ENCODE measurements at places on chromosomes 5 and 9. TPM values are rescaled to one million over a fixed set of nuclear protein-coding genes. Genes with fewer than 3 reads are reported as not detected.

Gene ASB6
- 29.7 TPM for total RNA-seq

Gene PCDHGA1
- not detected for total RNA-seq

- no peaks in the 10 kb centered on the region for H3K27me3 ChIP-seq
- H3K27ac ChIP-seq = no peak overlapping the region
- DNase-seq = no peak
Observed at GRCh38 chr9:12889402-12890106, 114.7 kb downstream of the LURAP1L start.

GRCh38 chr5:168723037-168723436 is 143.9 kb upstream of the PANK3 start:
- no peak overlapping the region for H3K27ac ChIP-seq
- no peak overlapping the region for H3K4me3 ChIP-seq

- H3K4me1 ChIP-seq = no peaks in the 10 kb centered on the region
- no peaks in the 10 kb centered on the region for H3K27me3 ChIP-seq
- no peak overlapping the region for H3K27ac ChIP-seq
Observed at GRCh38 chr5:74017786-74018211, 391.8 kb downstream of the ARHGEF28 start.

Gene EGFL7
- total RNA-seq = 443 TPM

DNA sequence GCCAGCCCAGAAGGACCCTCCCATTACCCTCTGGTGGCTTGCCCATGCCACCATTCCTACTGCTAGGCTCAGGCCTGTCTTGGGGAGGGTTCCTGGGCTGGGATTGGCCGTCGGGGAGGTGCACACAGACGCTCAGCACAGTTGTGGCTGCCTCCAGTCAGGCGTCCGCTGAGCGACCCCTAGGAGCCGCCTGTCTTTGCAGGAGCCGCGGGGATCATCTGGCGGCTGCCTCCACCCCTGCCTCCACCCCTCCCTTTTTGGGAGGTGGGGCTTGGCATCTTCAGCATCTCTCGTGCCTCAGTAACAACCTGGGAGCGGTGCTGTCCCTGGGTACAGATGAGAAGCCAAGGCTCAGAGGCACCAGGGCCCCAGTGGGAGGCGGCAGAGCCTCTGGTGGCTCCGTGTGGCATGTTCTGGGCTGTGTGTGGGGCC is 39.6 kb downstream of the RXRA start:
- peaks cover 46% of the 10 kb centered on the region for H3K4me1 ChIP-seq
- no peaks in the 10 kb centered on the region for H3K36me3 ChIP-seq
- peak overlapping the region; percentile 65 for H3K27ac ChIP-seq
- peak overlapping the region; percentile 49 for H3K4me3 ChIP-seq
- DNase-seq = no peak

GRCh38 chr5:133222040-133222439 is 170.2 kb downstream of the HSPA4 start:
- no peak overlapping the region for H3K27ac ChIP-seq
- no peaks in the 10 kb centered on the region for H3K27me3 ChIP-seq
- H3K36me3 ChIP-seq = no peaks in the 10 kb centered on the region
- no peak for DNase-seq
- H3K4me1 ChIP-seq = no peaks in the 10 kb centered on the region

Gene DND1
- 3.5 TPM for total RNA-seq

Gene PCDHA11
- not detected for total RNA-seq

- no peaks in the 10 kb centered on the region for H3K4me1 ChIP-seq
Observed at GRCh38 chr9:91760906-91761305, 189.1 kb downstream of the ROR2 start.

- no peak overlapping the region for H3K4me3 ChIP-seq
- no peaks in the 10 kb centered on the region for H3K27me3 ChIP-seq
- H3K36me3 ChIP-seq = peaks cover 25% of the 10 kb centered on the region
- H3K27ac ChIP-seq = no peak overlapping the region
- H3K4me1 ChIP-seq = no peaks in the 10 kb centered on the region
Observed at GRCh38 chr5:83576341-83576740, 104.8 kb downstream of the VCAN start.

DNA sequence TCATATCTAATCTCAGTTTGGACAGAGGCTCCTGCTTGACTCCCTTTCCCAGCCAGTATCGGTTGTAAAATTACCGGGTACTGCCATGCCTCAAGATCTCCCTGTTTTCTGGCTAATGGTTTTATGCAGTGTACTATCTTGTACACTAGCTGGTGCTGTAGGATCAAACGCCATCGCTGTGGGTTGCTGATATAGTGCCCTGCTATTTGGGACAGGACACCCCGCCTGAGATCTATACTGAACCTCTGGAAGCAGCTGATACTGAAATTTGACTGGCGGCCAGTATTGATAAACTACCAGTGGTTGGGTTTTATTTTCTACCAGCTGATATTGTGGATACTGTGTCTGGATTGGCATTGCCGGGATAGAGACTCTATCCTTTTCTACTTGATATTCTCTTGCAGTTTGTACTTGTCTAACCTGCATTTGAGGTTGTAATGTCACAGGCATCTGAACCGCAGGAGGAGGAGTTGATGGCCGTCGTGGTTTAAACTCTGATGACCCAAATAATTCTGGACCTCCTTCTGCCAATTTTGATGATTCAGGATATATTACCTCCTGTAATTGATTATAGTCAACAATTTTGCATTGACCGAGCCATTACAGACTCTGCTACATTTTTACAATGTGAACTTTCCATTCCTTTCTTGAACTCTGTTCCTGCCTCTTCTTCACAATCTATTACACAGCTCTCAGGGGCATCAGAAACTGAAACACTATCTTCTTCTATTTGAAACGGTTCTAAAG is 112.5 kb upstream of the LARP1 start:
- no peak for DNase-seq
- no peak overlapping the region for H3K4me3 ChIP-seq
- no peak overlapping the region for H3K27ac ChIP-seq
- no peaks in the 10 kb centered on the region for H3K36me3 ChIP-seq
- H3K4me1 ChIP-seq = no peaks in the 10 kb centered on the region
- no peaks in the 10 kb centered on the region for H3K27me3 ChIP-seq

- H3K27ac ChIP-seq = peak overlapping the region; percentile 33
- DNase-seq = no peak
- peaks cover 2% of the 10 kb centered on the region for H3K36me3 ChIP-seq
- no peaks in the 10 kb centered on the region for H3K27me3 ChIP-seq
- peaks cover 8% of the 10 kb centered on the region for H3K4me1 ChIP-seq
Observed at GRCh38 chr5:126499853-126500342, 76.7 kb downstream of the GRAMD2B start.

- no peaks in the 10 kb centered on the region for H3K36me3 ChIP-seq
- no peak overlapping the region for H3K4me3 ChIP-seq
- no peaks in the 10 kb centered on the region for H3K27me3 ChIP-seq
- no peak for DNase-seq
Observed at GRCh38 chr5:65825408-65826328, 100.7 kb upstream of the ERBIN start.

GRCh38 chr9:106921341-106921899 is 58.5 kb downstream of the ZNF462 start:
- H3K27me3 ChIP-seq = no peaks in the 10 kb centered on the region
- H3K4me1 ChIP-seq = no peaks in the 10 kb centered on the region
- H3K36me3 ChIP-seq = no peaks in the 10 kb centered on the region
- DNase-seq = no peak

Gene IL5
- total RNA-seq = not detected

- DNase-seq = no peak
- no peak overlapping the region for H3K27ac ChIP-seq
- H3K4me1 ChIP-seq = no peaks in the 10 kb centered on the region
- no peak overlapping the region for H3K4me3 ChIP-seq
- no peaks in the 10 kb centered on the region for H3K36me3 ChIP-seq
Observed at GRCh38 chr5:127299678-127300077, 9.1 kb downstream of the MEGF10 start.

- no peaks in the 10 kb centered on the region for H3K27me3 ChIP-seq
- no peak overlapping the region for H3K4me3 ChIP-seq
- H3K4me1 ChIP-seq = no peaks in the 10 kb centered on the region
- DNase-seq = no peak
- H3K27ac ChIP-seq = no peak overlapping the region
- no peaks in the 10 kb centered on the region for H3K36me3 ChIP-seq
Observed at GRCh38 chr9:103364753-103365152, 369.6 kb downstream of the CYLC2 start.

Gene PCDHB7
- 7.6 TPM for total RNA-seq

DNA sequence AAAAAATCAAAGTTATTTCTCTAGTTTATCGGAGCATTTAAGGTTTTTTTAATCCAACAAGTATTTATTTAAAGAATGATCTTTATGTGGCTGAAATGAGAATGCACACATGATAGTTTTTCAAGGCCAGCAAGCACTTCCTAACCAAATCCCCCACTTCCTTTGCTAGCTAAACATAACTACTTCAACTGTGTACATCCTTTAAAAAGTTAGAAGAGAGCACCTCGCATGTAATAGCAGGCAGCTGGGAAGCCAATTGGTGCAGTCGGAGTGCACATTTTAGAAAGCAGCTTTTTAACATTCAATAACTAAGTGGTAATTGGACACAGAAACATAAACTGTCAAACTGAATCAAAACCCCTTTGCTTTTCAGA is 245.7 kb downstream of the BNC2 start:
- H3K27ac ChIP-seq = no peak overlapping the region
- no peak for DNase-seq
- H3K4me3 ChIP-seq = no peak overlapping the region
- no peaks in the 10 kb centered on the region for H3K36me3 ChIP-seq
- H3K27me3 ChIP-seq = no peaks in the 10 kb centered on the region
- no peaks in the 10 kb centered on the region for H3K4me1 ChIP-seq

Data from ascending aorta (tissue), 2 donors.